ENCODE measurements at places on chromosomes 4 and X.

GRCh38 chr4:139559089-139559479 lies 3.1 kb upstream of the SETD7 start:
- no peak for DNase-seq

GRCh38 chr4:57691370-57691769 lies 581.2 kb upstream of the IGFBP7 start:
- no peak for DNase-seq

DNA sequence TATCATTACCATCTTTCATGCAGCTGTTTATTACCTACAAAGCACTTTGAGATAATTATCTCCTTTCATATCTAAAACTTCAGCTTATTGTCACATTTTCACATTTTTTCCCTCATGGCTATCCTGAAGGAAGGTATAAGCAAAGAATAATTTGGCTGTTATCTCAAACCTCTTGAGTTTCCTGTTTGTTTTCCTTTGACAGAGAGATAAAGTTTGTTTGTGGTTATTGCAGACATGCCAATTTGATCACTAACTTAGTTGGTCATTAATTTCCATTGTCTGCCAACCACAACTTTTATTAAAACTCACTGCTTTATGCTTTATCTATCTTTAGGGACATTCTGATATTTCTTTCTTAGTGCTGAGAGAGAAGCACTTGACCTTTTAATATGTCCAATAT lies 89.8 kb upstream of the SPANXB1 start:
- DNase-seq, result no peak

GRCh38 chr4:182103614-182104319 lies 139.4 kb upstream of the TENM3 start:
- no peak for DNase-seq

DNA sequence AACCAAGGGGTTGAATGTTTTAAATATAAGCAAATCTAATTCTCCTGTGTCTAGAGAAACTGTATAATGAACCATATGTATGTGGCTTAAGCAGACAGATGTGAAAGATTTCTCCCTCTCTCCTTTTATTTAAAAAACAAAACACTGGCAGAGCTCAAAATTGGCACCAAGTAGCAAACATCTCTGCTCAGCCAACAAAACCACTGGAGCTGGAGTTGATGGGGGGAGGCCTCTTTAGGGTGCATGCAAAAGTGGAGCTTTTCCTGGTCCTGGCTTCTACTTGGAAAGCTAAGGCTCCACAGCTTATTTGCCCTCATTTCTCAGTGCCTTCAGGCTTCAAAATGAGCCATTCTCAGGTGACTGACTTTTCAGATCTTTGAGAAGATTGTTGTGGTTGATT lies 95.6 kb downstream of the REPS2 start:
- DNase-seq, result no peak

DNA sequence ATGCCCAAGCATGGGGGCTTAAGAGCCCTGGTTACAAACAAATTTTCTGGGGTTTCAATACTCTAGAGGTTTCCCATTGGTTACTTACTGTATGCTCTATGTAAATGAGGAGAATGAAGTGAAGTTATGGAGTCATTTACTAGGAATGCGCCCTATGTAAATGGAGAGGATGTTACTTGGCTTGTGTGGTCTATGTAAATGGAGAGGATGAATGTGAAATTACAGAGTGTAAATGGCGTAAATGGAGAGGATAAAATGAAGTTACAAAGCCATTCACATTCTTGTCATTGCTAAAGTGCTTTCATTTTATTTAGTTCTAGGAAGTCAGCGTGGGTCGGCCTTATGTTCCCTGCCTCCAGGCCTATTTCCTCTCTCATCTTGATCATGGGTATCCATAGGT lies 810.5 kb upstream of the ADGRL3 start:
- no peak for DNase-seq

DNA sequence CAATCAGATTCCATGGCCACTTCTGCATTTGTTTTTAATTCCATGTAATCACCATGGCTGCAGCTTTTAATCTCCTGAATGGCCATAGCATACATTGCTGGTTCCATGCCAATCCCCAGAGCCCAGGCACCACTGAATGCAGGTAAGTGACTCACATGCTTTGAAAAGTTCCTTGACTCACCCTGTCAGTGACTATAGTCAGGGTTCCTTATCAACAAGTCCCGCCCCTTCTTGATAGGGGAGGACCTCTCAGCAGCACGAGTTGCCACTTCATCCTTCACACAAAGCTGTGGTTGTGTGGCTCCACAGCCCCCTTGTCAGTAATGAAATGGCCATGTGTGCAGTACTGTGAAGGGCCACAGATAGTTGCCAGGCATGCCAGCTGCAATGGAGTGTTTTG lies 516.6 kb downstream of the PPARGC1A start:
- DNase-seq, result no peak

GRCh38 chrX:48695925-48696300 lies 621 bp upstream of the SUV39H1 start:
- no peak for DNase-seq

DNA sequence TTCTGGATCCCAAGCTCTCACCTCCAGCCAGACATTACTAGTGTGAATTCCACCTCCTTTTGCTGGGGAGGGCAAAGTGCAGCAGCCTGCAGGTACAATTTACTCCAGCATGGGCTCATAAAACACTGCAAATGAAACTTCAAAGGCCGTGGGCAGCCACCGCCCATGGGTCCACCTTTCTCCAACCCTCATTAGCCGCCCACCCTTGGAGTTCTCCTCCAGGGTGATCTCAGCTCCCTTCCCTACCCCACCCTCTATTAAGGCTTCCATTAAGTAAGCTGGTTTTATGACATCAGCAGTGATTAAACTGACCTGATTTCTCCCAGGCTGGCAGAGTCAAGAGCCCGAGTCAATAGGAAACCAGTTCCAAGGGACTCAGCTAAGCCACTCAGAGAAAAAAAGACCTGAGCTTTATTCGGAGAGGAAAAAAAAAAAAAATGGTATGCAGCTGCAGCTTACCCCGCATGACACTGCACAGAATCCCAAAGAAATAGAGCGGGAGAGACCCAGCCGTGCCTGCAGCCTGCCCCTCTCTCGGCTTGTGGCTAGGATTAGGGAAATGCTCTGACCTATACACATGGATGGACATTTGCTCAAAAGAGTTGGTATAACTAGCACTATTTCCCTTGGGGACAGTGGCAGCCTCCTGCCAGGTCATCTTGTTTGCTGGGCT lies 319.6 kb downstream of the PTTG2 start:
- DNase-seq, result no peak

GRCh38 chr4:24927049-24927448 lies 14.2 kb upstream of the CCDC149 start:
- DNase-seq, result no peak

DNA sequence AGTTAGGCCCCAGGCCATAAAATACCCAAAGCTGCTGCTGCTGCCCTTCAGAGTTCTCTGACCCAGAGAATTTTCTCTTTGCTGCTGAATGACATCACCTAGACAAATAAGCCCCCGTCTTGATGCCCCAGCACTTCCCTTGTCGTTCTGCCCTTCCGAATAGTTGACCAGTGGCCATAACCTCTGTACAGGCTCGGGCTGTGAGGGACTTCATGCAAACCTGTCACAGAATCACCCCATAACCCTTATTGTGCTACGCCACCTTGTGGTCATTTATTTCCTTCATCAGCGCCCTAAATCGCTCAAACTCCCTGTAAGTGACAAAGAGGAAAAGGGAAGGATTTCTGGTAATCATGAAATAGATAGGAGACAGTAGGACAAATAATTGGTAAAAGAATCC lies 18.8 kb downstream of the SPACA5 start:
- DNase-seq, result no peak

- DNase-seq, result no peak
Measured at GRCh38 chrX:71581210-71581609, 3.0 kb downstream of the GCNA start.

GRCh38 chrX:69163936-69164741 lies 1.1 kb downstream of the PJA1 start:
- peak; percentile 34 for DNase-seq

- DNase-seq, result no peak
Measured at GRCh38 chrX:16839219-16839851, 30.8 kb downstream of the RBBP7 start.

- DNase-seq, result no peak
Measured at GRCh38 chr4:184657144-184657543, 7.6 kb downstream of the PRIMPOL start.

DNA sequence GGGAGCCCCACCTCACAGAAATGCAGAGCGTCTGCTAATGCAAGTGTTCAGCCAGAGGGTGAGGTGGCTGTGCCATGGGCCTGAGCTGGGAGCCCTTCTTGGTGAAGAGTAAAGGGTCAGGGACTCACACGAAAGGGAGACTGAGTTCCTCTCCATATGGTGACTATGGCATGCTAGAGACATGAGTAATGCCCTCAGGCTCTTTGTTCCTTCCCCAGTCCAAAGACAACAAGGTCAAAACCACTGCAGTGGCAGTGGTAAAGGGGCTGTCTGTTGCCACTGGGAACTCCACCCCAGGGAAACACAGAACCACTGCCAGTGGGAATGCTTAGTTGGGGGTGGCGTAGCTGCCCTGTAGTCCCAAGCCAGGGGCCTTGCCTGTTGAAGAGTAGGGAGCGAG lies 22.4 kb downstream of the RAB40AL start:
- no peak for DNase-seq

GRCh38 chr4:17132226-17132625 lies 233.8 kb upstream of the LDB2 start:
- no peak for DNase-seq

- DNase-seq, result no peak
Measured at GRCh38 chrX:106484233-106484632, 127.5 kb upstream of the RADX start.

- DNase-seq, result no peak
Measured at GRCh38 chrX:46991664-46992063, 79.4 kb downstream of the JADE3 start.

- no peak for DNase-seq
Measured at GRCh38 chrX:10047133-10047532, 80.0 kb downstream of the CLDN34 start.

- DNase-seq, result no peak
Measured at GRCh38 chr4:144740316-144740715, 94.4 kb downstream of the HHIP start.

GRCh38 chr4:52947401-52948056 lies 85.4 kb downstream of the RASL11B start:
- no peak for DNase-seq

DNA sequence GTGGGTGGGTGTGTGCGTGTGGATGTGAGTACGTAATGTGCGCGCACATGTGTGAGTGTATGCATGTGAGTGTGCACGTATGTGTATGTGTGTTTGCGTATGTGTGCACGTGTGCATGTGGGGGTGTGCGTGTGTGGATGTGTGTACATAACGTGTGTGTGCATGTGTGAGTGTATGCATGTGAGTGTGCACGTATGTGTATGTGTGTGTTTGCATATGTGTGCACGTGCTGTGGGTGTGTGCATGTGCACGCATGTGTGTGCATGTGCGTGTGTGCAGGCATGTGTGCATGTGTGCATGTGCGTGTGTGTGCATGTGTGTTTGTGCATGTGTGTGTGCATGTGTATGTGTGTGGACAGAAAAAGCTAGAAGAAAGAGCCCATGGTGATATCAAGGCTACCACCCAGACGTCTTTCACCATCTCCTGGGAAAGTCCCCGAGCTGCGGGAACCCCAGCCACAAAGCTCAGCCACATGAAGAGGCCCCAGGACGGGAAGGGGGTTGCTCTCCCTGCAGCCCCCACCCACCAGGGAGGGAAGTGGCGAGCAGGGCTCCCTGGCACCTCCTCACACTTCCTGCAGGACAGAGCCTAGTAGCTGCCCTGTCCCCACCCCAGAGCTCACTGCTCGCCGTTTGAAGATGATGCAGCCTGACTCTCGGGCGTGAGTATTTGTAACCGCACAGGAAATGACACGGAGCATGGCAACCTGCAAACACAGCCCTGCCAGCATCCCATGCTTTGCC lies 108.3 kb downstream of the DCTD start:
- peak; percentile 16 for DNase-seq

GRCh38 chrX:136212557-136213111 lies 38.6 kb downstream of the MAP7D3 start:
- DNase-seq, result no peak

DNA sequence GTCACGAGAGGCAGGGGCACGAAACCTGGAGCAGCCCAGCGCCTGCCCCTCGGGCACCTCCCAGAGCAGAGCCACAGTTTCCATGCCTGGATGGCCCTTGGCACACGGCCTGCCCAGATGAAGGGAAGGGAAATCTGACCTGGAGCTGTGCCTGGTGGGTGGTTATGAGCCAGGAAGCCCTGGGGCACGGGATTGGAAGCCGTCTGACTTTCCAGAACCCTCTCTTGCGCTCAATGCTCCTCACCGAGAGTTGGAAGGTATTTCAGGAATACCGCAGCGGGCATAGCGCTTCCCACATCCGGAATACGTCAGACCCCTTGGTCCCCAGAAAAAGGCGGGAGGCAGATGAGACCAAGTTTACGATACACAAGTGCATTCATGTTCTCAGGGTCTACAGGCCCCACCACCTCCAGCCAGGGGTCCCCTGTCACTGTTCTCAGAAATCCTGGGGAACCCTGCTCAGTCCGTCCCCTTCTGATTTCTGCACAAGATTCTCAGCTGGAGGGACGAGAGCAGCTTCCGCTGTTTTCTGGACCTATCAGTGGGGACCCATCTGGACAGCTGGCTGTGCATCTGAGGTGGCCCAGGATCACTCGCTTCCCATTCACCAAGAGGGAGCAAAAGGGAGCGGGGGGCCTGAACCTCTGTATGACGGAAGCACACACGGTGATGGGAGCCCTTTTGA lies 172.9 kb downstream of the AFAP1 start:
- DNase-seq, result no peak

- DNase-seq, result no peak
Measured at GRCh38 chrX:28582511-28582910, 4.7 kb upstream of the IL1RAPL1 start.

DNA sequence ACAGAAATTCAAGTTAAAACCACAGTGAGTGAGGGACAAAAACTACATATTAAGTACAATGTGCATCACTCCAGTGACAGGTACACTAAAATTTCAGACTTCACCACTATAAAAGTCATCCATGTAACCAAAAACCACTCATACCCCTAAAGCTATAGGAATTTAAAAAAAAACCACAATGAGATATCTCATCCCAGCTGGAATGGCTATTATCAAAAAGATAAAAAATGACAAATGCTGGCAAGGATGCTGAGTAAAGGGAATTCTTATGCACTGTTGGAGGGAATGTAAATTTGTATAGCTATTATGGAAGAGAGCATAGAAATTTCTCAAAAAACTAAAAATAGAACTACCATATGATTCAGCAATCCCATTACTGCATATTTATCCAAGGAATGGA lies 171.1 kb downstream of the HHIP start:
- DNase-seq, result no peak

Data from activated CD4-positive, alpha-beta T cell treated with anti-CD3 and anti-CD28 coated beads for 1 hour (primary cell).